GM06990 (cell line): ENCODE measurements at places on chromosomes 7 and 10.

GRCh38 chr7:43864126-43864525, 5.2 kb downstream of the MRPS24 start:
- no peak for DNase-seq

DNA sequence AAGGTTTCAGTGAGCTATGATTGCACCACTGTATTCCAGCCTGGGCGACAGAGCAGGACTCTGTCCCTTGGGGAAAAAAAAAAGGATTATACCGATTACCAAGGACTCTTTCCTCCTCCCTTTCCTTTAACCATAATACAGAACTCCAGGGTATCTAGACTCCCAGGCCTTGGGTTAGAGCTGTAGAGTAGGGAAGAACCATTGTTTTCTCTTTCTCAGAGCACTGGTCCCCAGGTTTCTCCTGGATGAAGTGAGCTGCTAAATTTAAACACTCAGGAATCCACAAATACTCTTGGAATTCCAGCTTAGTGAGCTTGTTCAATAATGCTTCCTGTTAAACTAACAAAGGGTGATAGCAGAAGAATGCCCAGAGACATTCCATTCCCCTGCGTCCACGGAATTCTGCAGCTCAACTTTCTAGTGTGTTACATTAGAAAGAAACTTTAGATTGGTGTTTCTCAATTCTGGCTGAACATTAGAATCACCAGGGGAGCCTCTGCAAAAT, 14.6 kb upstream of the RPEL1 start:
- no peak for DNase-seq

- DNase-seq = no peak
Measured at GRCh38 chr7:107692501-107692900, 31.9 kb downstream of the SLC26A4 start.

DNA sequence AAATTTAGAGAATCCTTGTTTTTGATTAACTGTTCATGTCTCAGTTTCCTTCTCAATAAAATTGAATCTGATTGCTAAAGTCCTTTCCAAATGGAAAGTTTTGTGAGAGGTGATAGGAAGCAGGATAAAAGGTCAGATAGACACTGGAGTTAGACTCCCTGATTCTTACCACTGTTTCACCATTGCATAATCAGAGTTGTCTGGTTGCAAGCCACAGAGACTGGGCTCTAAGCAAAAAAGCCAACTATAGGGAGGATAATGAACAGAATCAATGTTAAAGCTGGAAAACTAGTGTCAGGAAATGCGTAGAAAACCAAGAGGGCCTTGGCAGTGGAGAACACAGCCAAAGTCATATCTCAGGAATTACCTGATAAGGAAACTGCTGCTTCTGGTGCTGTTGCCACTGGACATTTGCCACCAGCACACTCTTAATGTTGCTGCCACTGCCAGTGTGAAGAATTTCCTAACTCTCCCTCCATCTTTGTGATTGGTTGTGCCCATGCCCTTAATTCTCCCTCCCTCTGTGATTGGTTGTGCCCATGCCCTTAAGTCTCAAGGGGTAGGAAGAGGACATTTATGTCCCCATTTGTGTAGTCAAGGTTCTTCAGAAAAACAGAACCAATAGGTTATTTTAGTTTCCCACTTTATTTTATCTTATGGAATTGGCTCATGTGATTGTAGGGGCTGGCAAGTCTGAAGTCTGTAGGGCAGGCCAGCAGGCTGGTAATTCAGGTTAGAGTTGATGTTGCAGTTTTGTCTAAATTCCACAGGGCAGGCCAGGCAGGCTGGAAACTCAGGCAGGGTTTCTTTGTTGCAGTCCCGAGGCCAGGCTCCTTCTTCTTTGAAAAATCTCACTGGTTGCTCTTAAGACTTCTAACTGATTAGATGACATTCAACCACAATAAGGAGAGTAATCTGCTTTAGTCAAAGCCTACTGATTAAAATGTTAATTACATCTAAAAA, 639.0 kb downstream of the REEP3 start:
- no peak for DNase-seq

DNA sequence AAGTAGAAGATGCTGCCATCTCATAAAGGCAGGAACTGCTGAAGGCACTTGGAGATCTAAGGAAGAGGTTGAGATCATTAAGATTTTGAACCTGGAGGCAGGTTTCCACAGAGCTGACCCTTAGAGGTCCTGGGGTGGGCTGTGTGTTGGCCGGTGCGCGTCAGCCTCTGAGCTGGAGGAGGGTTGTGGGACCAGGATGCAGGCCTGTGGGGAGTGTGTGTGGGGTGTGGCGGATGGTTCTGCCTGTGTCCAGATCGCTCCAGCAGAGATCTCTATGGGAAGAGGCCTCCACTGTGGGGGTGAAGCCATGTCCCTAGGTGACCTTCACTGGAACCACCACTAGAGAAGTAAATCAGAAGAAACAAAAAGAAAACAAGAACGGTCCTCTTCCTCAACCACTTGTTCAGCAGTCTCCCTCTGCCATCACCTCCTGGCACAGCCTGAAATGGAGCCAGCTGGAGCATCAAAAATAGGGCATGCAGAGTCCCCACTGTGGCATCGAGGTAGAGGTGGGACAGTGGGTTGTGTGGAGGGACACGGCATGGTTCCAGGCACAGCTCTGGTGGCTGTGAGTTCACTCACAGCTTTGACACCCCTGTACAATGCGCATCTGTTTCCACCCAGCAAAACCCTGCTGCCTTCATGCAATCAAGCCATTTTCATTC, 453.8 kb downstream of the TCERG1L start:
- no peak for DNase-seq

GRCh38 chr10:128087884-128088709, 38.1 kb downstream of the MKI67 start:
- no peak for DNase-seq

DNA sequence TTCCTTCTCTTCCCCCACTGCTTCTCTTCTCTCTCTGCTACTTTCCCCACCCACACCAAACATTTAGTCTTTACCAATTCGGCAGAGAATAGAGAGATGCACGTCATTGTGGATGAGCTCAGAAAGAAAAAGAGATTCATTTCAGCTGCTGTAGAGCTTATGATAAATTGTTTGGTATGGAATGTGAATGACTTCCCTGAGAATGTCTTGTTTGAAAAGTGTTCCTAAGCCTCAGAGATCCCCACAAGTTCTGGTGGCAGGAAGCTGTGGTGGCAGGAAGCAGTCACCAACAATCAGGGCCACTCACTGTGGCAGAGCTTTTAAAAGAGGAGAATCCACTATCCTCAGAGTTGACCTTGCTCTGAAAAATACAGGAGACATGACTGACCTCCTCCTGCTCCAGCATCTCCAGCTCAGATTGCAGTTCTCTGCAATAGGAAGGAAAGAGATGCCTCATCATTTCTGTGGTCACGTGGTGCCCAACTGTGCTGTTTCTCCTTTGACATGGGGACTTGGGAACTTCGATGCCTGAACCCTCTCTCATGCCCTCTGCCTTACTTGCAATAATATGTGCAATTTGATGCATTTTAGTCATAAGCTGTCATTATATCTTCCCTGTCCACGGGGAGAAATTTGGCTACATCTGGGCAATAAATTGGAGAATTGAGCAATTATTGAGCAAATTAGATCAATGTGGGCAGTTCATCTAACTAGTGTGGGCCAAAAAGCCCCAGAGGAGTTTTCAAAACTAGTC, 76.5 kb downstream of the BMPER start:
- no peak for DNase-seq

GRCh38 chr7:26723129-26723528, 141.3 kb downstream of the SKAP2 start:
- no peak for DNase-seq

DNA sequence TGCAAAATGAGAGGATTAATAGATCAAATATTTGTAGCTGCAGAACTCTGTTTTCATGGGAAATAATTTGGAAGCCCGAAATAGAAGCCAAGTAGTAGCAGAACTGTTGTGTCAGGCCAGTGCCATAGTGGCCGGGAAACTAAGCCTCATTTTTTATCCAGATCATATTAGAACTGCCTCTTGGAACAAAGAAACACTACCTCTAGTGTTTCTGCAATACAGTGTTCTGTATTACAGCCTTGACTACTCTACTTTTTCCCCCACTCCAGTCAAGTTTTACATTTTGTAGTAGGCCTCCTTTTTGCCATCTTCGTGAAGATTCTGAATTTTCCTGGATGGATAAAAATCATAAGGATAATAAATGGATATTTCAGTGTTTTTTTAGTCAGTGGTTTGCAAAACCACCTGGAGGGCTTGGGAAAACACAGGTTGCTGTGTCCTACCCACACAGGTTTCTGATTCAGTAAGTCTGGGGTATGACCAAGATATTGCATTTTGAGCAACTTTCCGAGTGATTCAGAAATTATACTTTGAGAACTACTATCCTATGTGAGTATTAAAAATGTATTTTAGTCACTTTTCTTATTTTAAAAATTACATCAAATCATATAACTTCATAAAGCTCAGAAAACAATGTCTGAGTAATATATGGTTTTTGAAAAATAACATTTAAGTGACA, 326.2 kb upstream of the KAT6B start:
- no peak for DNase-seq

- DNase-seq = no peak
Measured at GRCh38 chr7:41701068-41701941, 1.6 kb downstream of the INHBA start.

GRCh38 chr10:116324951-116325635, 845 bp downstream of the CCDC172 start:
- DNase-seq = no peak
